ENCODE measurements at places on chromosomes 6 and 20.

DNA sequence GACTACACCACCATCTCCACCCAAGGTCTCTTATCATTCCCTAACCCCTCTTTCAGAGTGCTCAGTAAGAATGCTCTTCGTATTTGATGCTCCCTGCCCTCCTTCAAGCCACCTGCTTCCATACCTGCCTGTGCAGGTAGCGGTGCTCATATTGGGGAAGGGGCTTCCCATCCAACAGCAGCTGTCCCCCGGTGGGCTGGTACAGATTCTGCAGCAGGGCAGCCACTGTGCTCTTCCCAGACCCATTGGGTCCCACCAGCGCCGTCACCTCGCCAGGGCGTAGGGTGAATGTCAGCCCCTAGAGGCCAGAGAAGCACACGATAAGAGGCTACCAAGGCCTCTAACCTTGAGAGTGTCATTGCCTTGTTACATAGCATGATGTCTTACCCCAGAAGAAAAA, 3.9 kb upstream of the PSMB8 start:
- no peak for DNase-seq

DNA sequence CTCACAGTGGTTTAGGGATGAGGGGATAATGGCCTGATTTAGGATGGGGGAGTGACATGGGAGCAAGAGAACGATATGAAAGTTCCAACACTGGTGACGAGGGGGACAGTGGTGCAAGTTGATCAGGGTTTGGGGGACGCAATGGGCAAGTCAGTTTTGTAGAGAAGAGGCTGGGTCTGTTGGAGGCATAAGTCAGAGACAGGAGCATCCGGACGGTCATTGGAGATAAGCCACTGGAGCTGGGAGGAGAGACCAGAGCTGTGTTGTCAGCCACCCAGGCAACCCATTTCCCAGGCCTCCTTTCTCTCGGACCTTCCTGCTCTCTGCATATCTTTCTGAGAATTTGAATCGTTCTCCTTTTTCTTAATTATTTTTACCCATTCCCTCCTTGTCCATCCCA, 9.5 kb downstream of the DNPH1 start:
- DNase-seq: no peak

GRCh38 chr6:23021487-23021886, 452.1 kb downstream of the HDGFL1 start:
- no peak for DNase-seq

- no peak for DNase-seq
Measured at GRCh38 chr6:44498436-44498835, 110.9 kb downstream of the CDC5L start.

GRCh38 chr6:82397962-82398692, 34.5 kb downstream of the TPBG start:
- no peak for DNase-seq

GRCh38 chr6:140867336-140867735, 1265.4 kb upstream of the GJE1 start:
- no peak for DNase-seq

Data from stimulated activated CD8-positive, alpha-beta memory T cell treated with anti-CD3 and anti-CD28 coated beads, Interleukin-4, amount 100 ng/mL, for 1 hour (primary cell).